Caco-2 (cell line): ENCODE measurements at places on chromosomes 5 and 9. TPM values are rescaled to one million over a fixed set of nuclear protein-coding genes. Genes with fewer than 3 reads are reported as not detected.

DNA sequence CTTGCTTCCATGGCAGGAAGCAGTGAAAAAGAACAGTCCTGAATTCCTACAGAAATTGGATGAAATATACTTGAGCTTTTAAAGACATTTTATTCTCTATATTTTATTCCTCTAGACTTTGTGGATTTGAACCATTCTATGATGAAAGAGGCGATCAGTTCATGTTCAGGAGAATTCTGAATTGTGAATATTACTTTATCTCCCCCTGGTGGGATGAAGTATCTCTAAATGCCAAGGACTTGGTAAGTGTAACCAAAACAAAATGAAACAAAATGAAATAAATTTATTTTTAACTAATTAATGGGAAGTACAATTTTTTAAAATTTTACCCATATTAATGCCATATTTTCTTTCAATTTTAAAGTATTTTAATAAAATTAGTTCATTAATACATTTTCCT is 34.1 kb downstream of the STARD4 start:
- no peaks in the 10 kb centered on the region for H3K4me1 ChIP-seq
- no peak overlapping the region for H3K27ac ChIP-seq
- no peak for DNase-seq
- H3K27me3 ChIP-seq = no peaks in the 10 kb centered on the region

ADAM19 gene
- 62.9 and 69.4 TPM in 2 replicates for total RNA-seq

OSTF1 gene
- total RNA-seq = 6.5 and 7.0 TPM in 2 replicates

NINJ1 gene
- 29.5 and 35.6 TPM in 2 replicates for total RNA-seq

STK32A gene
- total RNA-seq = 0.16 and 0.32 TPM in 2 replicates

DNA sequence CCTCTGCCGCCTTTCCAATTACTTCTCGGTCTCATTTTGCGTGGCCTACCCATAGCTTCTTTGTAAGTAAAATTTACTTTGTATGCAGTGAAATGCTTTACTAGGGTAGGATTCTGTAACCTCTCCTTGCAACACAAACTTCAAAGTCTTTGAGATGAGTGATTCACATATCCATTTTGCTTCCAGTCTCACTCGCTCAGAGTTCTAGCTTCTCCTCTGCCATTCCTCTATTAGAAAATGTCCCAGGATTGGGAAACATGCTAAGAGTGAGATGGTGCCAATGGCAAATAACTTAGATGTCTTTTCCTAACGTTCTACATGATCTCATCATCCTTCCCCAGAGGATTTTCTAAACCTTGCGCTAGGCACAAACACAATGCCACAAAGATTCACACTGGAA is 270.5 kb upstream of the SLC30A5 start:
- no peaks in the 10 kb centered on the region for H3K36me3 ChIP-seq
- no peak overlapping the region for H3K4me3 ChIP-seq
- no peak for DNase-seq
- no peak overlapping the region for H3K27ac ChIP-seq

PDE6A gene
- total RNA-seq = 2.5 and 2.6 TPM in 2 replicates

GRCh38 chr9:123326662-123327093 is 29.3 kb upstream of the CRB2 start:
- DNase-seq = no peak
- H3K4me3 ChIP-seq = no peak overlapping the region
- no peaks in the 10 kb centered on the region for H3K36me3 ChIP-seq
- no peak overlapping the region for H3K27ac ChIP-seq
- no peaks in the 10 kb centered on the region for H3K27me3 ChIP-seq

COL15A1 gene
- total RNA-seq = not detected in 2 replicates

PIP5K1B gene
- total RNA-seq = 10.3 and 12.9 TPM in 2 replicates

GRCh38 chr5:170131235-170131634 is 25.5 kb downstream of the FOXI1 start:
- H3K27ac ChIP-seq = no peak overlapping the region
- no peaks in the 10 kb centered on the region for H3K4me1 ChIP-seq
- DNase-seq = no peak

GRCh38 chr9:134707731-134708671 is 66.4 kb downstream of the COL5A1 start:
- no peaks in the 10 kb centered on the region for H3K4me1 ChIP-seq
- no peak for DNase-seq
- H3K36me3 ChIP-seq = no peaks in the 10 kb centered on the region
- H3K27me3 ChIP-seq = no peaks in the 10 kb centered on the region
- H3K4me3 ChIP-seq = no peak overlapping the region

DNA sequence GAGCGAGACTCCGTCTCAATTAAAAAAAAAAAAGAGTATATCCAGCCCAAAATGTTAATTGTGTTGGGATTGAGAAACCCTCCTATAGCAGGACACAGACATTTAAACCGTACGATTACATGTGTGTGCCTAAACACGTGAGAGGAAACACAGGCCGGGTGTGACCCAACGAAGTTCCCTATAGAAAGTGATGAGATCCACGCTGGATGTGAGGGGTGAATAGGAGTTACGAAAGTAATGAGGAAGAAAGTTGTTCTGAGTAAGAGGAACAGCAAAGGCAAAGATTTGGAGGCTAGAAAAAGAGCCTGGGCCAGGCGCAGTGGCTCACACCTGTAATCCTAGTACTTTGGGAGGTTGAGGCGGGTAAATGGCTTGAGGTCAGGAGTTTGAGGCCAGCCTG is 13.6 kb downstream of the NAIF1 start:
- H3K27me3 ChIP-seq = no peaks in the 10 kb centered on the region
- H3K4me1 ChIP-seq = peaks cover 13% of the 10 kb centered on the region
- no peaks in the 10 kb centered on the region for H3K36me3 ChIP-seq
- H3K27ac ChIP-seq = no peak overlapping the region

GRCh38 chr5:124436294-124436693 is 310.1 kb downstream of the ZNF608 start:
- no peak for DNase-seq
- no peaks in the 10 kb centered on the region for H3K27me3 ChIP-seq
- H3K27ac ChIP-seq = no peak overlapping the region
- H3K4me3 ChIP-seq = no peak overlapping the region

DNA sequence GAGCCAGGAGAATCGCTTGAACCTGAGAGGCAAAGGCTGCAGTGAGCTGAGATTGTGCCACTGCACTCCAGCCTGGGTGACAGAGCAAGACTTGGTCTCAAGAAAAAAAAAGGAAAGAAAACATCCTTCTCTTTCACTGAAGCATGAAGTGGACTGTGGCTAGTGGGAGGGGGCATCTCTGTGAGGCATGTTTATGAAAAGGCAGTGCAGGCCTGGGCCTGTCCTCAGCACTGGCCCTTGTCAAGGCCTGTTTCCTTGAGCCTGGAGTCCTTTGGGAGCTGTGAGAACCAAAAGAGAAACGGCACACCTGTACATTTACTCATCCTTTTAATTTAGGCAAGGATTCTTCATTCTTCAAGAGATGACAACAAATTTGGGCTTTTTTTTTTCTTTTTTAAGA is 18.3 kb upstream of the FUBP3 start:
- no peaks in the 10 kb centered on the region for H3K36me3 ChIP-seq
- 0 out of 2 replicates have a peak, but pooled peaks cover 2% of the 10 kb centered on the region for H3K4me1 ChIP-seq
- no peak for DNase-seq
- H3K4me3 ChIP-seq = no peak overlapping the region
- H3K27me3 ChIP-seq = no peaks in the 10 kb centered on the region
- H3K27ac ChIP-seq = no peak overlapping the region

SLC25A2 gene
- total RNA-seq = 0.64 and 0.67 TPM in 2 replicates

SPATA24 gene
- total RNA-seq = 10.1 and 10.2 TPM in 2 replicates

- H3K27ac ChIP-seq = no peak overlapping the region
- no peak for DNase-seq
- H3K27me3 ChIP-seq = no peaks in the 10 kb centered on the region; the same call in none of the 2 replicates
- H3K36me3 ChIP-seq = no peaks in the 10 kb centered on the region
These were observed 46.2 kb downstream of the NTNG2 start for GRCh38 chr9:132207839-132208615.

UHRF2 gene
- total RNA-seq = 38.1 and 46.5 TPM in 2 replicates

GRCh38 chr5:107680099-107680498 is 9.4 kb upstream of the EFNA5 start:
- H3K36me3 ChIP-seq = no peaks in the 10 kb centered on the region
- H3K4me1 ChIP-seq = no peaks in the 10 kb centered on the region
- no peak for DNase-seq
- no peaks in the 10 kb centered on the region for H3K27me3 ChIP-seq

DNA sequence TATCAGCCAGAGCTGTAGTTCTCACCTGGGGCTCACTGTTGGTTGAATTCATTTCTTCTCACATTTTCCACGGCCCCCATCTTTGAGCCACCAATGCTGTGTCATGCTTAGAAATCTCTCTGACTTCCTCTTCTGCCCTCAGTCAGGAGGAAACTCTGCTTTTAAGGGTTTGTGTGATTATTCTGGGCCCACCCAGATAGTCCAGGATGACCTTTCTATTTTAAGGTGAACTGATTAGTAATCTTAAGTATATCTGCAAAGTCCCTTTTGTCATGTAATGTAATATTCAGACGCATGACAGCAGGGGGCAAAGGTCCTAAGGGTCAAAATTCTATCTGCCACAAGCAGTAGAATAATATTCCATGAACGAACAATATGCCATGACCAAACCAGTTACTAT is 88.4 kb downstream of the AK8 start:
- DNase-seq = no peak
- no peak overlapping the region for H3K27ac ChIP-seq
- H3K36me3 ChIP-seq = no peaks in the 10 kb centered on the region
- H3K4me3 ChIP-seq = no peak overlapping the region
- H3K4me1 ChIP-seq = peaks cover 9% of the 10 kb centered on the region; the same call in 1 of the 2 replicates

- no peak overlapping the region for H3K4me3 ChIP-seq
- H3K27ac ChIP-seq = no peak overlapping the region
- H3K27me3 ChIP-seq = no peaks in the 10 kb centered on the region
- no peak for DNase-seq
These were observed 54.4 kb downstream of the ARSB start for GRCh38 chr5:78930721-78931120.

GRXCR2 gene
- 0.16 TPM in 1 of 2 replicates, not detected in the other for total RNA-seq

DNA sequence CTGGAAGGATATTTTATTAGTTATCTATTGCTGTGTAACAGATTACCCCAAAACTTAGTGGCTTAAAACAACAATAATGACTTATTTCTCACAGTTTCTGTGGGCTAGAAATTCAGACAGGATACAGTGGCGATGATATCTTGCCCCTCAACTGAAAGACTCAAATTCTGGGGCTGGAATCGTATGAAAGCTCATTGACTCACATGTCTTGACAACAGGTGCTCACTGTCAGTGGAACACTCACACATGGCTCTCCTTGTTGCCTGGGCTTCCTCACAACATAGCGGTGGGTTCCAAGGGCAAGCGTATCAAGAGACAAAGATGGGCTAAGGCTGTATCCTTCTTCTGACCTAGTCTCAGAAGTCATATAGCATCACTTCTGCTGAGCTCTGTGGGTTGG is 3.7 kb upstream of the GNPDA1 start:
- no peak overlapping the region for H3K27ac ChIP-seq

- peak overlapping the region; percentile 93 for H3K27ac ChIP-seq
- peak; percentile 53 for DNase-seq
- H3K36me3 ChIP-seq = peaks cover 7% of the 10 kb centered on the region
- no peaks in the 10 kb centered on the region for H3K27me3 ChIP-seq
These were observed 600 bp downstream of the ENC1 start for GRCh38 chr5:74639807-74640449.

DNA sequence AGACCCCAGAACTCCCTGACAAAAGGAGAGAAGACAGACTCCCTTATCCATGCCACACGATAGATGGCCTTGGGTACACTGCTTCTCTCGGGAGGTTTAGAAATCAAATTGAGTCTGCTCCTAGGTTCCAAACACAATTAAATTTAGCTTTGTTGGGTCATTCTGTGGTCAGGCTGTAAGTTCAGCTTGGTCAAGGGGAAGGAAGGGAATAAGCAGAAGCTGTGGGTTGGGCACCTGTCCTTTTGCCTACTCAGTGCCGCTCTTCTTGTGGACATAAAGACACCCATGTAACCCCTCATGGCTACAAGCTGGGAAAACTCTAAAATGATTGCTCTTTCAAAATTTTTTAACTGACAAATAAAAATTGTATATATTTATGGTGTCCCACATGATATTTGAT is 19.1 kb upstream of the AK3 start:
- H3K27ac ChIP-seq = no peak overlapping the region
- no peak for DNase-seq
- H3K27me3 ChIP-seq = no peaks in the 10 kb centered on the region
- H3K4me3 ChIP-seq = no peak overlapping the region
- H3K36me3 ChIP-seq = no peaks in the 10 kb centered on the region

- no peaks in the 10 kb centered on the region for H3K36me3 ChIP-seq
- no peak overlapping the region for H3K4me3 ChIP-seq
- H3K4me1 ChIP-seq = no peaks in the 10 kb centered on the region
- no peak overlapping the region for H3K27ac ChIP-seq
These were observed 182.7 kb upstream of the PPP1R26 start for GRCh38 chr9:135296735-135297455.

DNA sequence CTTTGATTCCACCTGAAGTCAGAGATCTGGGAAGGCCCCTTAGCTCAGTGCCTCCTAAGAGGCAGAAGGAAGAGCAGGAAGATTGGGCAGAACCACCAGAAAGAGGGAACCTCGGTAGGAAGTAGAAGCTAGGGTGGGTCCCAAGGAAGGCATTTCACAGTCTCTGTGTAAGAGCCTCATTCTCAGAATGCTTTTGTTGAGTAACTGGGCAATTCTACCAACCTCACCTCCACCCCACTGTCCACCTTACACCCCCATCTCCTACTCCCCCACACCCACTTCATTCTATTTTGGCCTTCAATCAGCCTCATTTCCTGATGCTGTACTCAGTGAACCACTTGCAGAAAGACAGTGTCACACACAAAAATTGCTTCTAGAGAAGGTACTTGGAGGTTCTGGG is 3.5 kb downstream of the HBEGF start:
- no peak overlapping the region for H3K27ac ChIP-seq
- peaks cover 23% of the 10 kb centered on the region for H3K4me1 ChIP-seq
- no peaks in the 10 kb centered on the region for H3K27me3 ChIP-seq

- H3K27ac ChIP-seq = peak overlapping the region; percentile 86
- H3K4me1 ChIP-seq = peaks cover 21% of the 10 kb centered on the region
These were observed 288.7 kb downstream of the DOCK8 start for GRCh38 chr9:503326-503725.

TAF11L5 gene
- not detected in 2 replicates for total RNA-seq

LSM11 gene
- 6.8 and 7.7 TPM in 2 replicates for total RNA-seq

MARCOL gene
- total RNA-seq = not detected in 2 replicates

DNA sequence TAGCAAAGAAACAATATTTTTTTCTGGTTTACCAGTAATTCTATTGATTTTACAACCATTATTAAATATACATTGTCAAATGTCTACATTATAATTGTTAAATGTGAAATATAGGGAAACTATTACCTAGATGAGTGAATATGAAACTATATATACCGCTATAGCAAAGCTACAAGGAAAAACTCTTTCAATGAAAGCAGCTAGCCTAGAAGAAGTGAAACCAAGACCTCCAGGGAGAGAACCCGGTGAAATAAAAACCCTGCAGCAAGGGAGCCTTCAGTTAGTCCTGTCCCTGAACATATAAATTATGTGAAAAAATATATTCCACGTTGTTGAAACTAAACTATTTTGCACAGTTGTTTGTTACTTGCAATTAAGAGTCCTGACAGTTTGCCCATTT is 913.1 kb downstream of the EFNA5 start:
- no peaks in the 10 kb centered on the region for H3K4me1 ChIP-seq
- no peaks in the 10 kb centered on the region for H3K27me3 ChIP-seq
- H3K36me3 ChIP-seq = no peaks in the 10 kb centered on the region
- H3K27ac ChIP-seq = no peak overlapping the region
- H3K4me3 ChIP-seq = no peak overlapping the region
